ENCODE measurements at places on chromosomes 16 and 17.

DNA sequence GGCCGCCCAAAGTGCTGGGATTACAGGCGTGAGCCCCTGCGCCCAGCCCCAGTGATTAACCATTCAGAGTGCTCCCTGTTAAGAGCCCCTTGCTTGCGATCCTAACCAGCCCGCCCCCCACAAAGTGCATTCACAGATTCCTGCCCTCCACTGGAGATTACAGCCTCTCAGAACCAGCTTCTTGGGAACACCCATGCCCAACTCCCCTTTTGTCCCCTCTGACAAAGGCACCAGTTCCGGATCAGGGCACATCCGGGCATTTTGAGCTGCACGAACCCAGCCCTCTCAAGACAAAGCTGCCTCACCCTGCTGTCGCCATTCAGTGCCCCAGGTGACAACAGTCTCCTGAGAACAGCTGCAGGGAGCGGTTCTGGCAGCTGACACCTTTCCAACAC is 848 bp upstream of the KRT19 start:
- DNase-seq: no peak

GRCh38 chr17:59331929-59332748 is 684 bp downstream of the YPEL2 start:
- peak; percentile 79 for DNase-seq

DNA sequence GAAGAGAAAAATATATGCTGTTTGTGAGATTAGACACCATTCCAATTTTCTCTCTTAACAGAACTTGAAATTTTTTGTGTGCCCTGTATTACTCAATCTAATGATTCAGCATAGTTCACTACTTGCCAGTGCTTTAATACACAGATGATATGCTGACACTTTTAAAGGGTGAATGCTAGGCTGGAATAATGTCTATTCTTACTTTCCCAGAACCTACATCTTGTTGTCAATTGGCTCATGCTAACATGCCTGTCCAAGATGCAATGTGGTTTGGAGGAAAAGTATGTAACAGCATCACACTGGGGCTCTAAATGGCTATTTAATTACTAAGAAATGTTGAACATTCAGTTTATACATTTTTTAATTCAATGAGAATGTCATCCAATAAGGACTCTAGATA is 7.6 kb upstream of the MAP2K6 start:
- no peak for DNase-seq

- no peak for DNase-seq
Observed at GRCh38 chr16:67284699-67285646, 5.6 kb downstream of the PLEKHG4 start.

DNA sequence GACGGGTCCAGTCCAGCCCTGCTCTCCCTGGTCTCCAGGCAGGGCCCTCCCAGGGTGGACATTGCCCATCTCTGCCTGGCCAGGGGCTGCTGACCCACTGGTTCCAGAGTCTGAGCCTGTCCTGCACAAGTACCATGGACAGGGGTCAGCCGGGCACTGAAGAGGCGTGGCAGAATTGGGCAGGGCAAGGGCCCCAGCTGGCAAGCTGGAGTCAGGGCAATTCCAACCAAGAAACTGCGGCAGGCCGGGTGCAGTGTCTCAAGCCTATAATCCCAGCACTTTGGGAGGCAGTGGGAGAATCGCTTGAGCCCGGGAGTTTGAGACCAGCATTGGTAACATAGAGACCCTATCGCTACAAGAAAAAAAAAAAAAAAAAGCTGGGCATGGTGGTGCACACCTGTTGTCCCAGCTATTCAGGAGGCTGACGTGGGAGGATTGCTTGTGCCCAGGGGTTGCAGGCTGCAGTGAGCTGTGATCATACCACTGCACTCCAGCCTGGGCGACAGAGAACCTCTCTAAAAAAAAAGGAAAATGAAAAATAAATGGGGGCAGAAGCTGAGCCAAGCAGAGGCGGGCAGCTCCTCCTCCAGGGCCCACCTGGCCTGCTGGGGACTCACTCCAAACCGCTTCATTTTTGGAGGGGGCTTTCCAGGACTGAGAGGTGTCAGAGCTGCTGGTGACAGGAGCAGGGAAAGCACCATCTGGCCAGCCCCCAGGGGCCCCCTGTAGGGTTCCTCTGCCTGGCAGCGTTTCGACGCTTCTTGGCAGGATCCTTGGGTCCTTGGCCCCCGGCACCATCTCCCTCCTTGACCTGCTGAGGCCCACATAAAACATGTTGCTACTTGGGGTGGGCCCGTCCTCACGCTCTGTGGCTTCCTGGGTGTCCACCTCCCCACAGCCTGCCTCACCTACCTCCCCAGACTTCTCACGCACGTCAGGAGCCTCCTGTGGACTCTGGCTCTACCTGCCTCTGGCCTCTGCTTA is 2.9 kb upstream of the MAFG start:
- no peak for DNase-seq

GRCh38 chr17:35614810-35615209 is 27.7 kb downstream of the AP2B1 start:
- no peak for DNase-seq

DNA sequence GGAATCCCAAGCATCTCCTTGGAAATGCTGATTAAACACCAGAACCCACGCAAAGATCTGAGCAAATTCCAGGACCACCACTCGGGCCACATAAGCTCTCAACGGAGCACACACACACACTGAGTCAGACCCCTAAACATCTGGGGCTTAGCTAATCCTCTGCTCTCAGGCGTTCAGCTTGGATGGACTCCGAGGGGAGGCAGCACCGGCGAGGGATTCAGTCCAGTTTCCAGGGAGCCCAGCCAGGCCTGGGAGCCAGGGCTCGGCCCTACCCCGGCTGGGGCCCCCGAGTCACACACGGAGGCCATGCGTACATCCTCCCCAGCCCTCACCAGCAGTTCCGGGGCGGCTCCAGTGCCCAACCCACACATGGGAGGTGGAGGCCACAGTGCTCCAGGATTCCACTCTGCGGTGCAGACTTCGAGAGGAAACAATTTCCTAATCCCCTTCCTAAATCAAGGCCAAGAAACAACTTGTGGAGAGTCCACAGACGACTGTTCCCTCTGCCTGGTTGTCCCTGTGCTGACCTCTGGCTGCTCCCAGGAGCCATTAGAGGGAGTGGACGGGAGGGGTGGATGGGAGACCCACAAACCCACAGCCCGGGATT is 70.5 kb downstream of the GAS7 start:
- DNase-seq: peak; percentile 89

- peak; percentile 54 for DNase-seq
Observed at GRCh38 chr17:246851-247421, 65.5 kb upstream of the DOC2B start.

GRCh38 chr16:66933776-66934137 is 445 bp downstream of the CIAO2B start:
- no peak for DNase-seq

- no peak for DNase-seq
Observed at GRCh38 chr17:78697122-78697521, 85.0 kb downstream of the CYTH1 start.

DNA sequence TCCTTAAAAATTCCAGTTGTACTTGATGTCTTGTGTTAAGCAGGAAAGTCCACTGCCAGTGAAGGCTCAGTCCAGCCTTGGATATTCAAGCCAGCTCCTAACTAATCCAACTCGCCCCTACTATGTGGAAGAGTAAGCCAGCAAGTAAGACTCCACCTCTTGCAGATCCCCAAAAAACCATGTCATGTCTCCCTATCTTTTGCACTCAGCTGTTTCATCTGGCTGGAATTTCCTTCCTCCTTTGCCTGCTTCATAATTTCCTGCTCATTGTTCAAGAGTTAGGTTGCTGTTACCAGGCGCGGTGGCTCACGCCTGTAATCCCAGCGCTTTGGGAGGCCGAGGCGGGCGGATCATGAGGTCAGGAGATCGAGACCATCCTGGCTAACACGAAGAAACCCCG is 37.8 kb downstream of the RBBP6 start:
- DNase-seq: no peak

DNA sequence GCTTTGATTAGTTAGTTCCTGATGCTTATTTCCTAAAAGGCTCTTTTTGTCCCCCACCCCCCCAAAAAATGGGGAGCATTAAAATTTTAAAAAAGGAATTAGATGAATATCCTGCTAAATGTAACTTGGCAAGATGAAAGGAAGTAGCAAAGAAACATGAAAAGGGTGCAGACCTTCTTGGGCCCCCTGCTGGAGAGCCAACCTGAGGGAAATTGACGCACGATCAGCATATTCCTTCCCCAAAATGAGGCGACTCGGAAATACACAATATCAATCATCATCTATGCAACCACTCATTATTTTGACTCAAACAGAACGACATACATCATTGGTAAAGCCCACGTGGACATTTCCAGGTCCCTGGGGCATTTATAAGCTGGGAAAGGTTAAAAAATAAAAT is 59.7 kb downstream of the GRIN2A start:
- DNase-seq: no peak

DNA sequence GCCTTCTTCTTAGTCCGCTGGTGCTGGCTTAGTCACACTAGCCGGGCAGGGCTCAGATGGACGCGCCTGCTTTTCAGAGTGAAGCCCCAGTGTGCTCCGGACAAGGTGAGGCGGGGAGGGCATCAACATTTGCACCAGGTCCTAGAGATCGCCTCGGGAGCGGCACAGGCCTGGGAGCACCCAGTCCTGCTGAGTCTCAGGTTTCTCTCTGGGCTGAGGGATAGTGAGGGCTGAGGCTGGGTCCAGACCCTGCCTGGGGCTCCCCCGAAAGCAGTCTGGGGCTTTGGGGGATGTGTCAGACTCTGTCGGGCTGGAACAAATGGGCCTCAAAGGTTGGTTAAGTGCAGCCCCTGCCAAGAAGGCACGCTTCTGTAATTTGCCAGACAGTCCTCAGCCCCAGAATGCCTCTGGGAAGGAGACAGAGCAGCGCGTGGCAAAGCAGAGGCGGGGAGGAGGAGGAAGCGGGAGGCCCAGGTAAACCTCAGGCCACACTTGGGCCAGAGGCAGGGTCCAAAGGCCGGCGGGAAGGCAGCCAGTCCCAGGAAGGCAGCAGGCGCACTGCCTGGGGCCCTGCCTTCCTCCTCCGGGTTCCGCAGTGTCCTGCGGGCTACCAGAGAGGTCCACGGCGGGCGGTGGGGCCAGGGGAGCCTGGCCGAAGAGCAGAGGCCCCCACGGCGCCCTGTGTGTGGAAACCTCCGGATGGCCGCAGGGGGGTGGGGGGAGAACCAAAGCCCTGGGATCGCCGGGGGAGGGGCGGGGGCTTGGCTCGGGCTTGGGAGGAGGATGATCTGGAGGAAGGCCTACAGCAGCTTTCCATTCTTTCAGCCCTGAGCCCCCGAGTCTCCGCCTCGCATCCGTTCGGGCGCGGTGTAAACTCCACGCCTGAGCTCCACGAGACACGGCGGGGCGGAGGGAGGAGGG is 39.5 kb upstream of the ATP2A3 start:
- peak; percentile 55 for DNase-seq

DNA sequence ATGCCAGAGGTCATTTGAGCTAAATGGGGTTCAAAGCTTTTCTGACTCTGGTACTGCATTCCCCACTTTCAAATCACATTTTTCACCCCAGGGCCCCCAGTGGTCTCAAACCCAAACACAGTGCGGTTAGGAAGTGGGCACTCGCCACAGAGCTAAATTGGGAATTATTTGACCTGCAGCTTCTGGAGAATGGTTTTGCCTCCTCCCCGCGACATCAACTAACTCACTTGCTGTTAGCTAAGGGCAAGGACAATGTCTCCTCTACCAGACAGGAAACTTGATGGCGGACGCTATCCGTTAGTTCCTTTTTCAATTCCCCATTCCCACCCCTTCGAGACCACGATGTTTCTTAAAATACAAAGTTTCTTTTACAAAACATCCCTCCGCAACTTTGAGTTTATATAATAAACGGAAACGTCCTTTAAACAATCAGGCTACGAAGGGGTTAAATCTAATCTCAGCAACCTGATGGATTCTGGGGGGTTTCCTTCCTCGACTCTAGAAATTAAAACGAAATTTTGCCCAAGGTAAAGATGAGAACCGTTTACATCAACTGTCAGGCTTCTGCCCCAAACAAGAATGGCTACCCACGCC is 500 bp upstream of the KAT7 start:
- DNase-seq: no peak

- DNase-seq: no peak
Observed at GRCh38 chr17:80800481-80801391, 190.9 kb upstream of the CHMP6 start.

DNA sequence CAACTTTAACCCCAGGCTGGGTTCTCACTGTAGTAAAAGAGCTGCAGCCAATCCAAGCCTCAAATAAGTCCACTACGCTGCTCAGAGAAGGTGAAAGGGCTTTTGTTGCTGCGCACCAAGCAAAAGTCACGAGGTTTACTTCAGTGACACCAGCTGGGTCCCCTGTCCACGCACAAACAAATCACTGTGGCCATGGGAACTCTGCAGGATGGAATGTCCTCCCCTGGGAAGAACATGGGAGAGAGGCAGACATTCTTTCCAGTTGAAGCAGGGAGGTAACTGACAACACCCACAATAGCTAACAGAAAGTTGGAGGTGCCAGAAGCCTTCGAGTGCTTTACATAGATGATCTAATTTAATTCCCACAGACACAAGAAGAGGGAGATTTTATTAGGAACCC is 181.9 kb downstream of the PMP22 start:
- DNase-seq: no peak

DNA sequence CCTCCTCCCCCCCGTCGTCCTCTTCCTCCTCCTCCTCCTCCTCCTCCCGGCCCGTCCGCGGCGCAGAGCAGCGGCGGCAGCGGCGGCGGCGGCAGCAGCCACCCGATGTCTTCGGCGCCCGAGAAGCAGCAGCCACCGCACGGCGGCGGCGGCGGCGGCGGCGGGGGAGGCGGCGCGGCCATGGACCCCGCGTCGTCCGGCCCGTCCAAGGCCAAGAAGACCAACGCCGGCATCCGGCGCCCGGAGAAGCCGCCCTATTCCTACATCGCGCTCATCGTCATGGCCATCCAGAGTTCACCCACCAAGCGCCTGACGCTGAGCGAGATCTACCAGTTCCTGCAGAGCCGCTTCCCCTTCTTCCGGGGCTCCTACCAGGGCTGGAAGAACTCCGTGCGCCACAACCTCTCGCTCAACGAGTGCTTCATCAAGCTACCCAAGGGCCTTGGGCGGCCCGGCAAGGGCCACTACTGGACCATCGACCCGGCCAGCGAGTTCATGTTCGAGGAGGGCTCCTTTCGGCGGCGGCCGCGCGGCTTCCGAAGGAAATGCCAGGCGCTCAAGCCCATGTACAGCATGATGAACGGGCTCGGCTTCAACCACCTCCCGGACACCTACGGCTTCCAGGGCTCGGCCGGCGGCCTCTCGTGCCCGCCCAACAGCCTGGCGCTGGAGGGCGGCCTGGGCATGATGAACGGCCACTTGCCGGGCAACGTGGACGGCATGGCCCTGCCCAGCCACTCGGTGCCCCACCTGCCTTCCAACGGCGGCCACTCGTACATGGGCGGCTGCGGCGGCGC is at the start of gene FOXF1:
Gene FOXF1 (plus strand): TSS at position 63 of the 797 bp plus-strand sequence. CDS start 43 bp downstream, at position 106.
- DNase-seq: no peak
